ENCODE measurements at places on chromosomes 13 and 19. TPM values are rescaled to one million over a fixed set of nuclear protein-coding genes. Genes with fewer than 3 reads are reported as not detected.

The C19orf67 gene
- not detected for total RNA-seq

The CALR3 gene
- total RNA-seq = not detected

The KCNC3 gene
- 1.4 TPM for total RNA-seq

The ERICH6B gene
- not detected for total RNA-seq

The REEP6 gene
- 3.9 TPM for total RNA-seq

The CYP4F12 gene
- total RNA-seq = 2.4 TPM

The PALM gene
- total RNA-seq = 15.8 TPM

All from A549 treated with Hydrocortisone at 1 μM for 4 hours (cell line).